ENCODE measurements at places on chromosomes 1 and 21. TPM values are rescaled to one million over a fixed set of nuclear protein-coding genes. Genes with fewer than 3 reads are reported as not detected.

SPATA46 gene
- not detected for total RNA-seq

LCE6A gene
- total RNA-seq = not detected

UAP1 gene
- total RNA-seq = 262 TPM

THEM5 gene
- not detected for total RNA-seq

PDPN gene
- 1.5 TPM for total RNA-seq

USH2A gene
- under 0.01 TPM for total RNA-seq

HUNK gene
- 0.12 TPM for total RNA-seq

TCEA3 gene
- total RNA-seq = 6.8 TPM

WDR64 gene
- not detected for total RNA-seq

LSM10 gene
- total RNA-seq = 9.5 TPM
